Suprapubic skin (tissue), 4 donors: ENCODE measurements at places on chromosomes 4 and X.

DNA sequence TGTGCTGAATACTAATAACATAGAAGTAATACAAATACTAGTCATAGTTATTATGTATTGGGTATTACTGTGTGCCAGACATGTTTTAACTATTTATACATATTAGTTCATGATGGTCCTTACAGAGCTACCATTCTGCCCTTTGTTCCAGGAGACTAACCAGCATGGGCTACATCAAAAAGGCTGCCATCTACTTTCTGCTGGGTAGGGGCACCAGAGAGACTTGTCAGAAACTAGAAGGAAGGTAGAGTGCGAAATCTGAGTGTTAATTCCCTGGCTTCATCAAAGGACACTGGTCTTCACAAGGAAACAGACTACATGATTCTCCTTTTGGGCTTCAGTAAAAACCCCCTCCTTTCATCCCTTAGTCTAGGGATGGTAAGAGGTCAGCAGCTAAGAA is 347.8 kb downstream of the GBA3 start:
- DNase-seq: no peak

- no peak for DNase-seq
Measured at GRCh38 chrX:13581554-13581953, 12.2 kb downstream of the EGFL6 start.

GRCh38 chr4:42816189-42816879 is 76.2 kb upstream of the GRXCR1 start:
- no peak for DNase-seq

- no peak for DNase-seq
Measured at GRCh38 chrX:21972046-21972445, 31.5 kb downstream of the SMS start.

GRCh38 chr4:89878611-89879010 is 16.0 kb upstream of the MMRN1 start:
- DNase-seq: no peak

- DNase-seq: no peak
Measured at GRCh38 chr4:152805818-152806217, 26.1 kb downstream of the ARFIP1 start.

- no peak for DNase-seq
Measured at GRCh38 chr4:128387600-128388351, 100.2 kb upstream of the PGRMC2 start.

DNA sequence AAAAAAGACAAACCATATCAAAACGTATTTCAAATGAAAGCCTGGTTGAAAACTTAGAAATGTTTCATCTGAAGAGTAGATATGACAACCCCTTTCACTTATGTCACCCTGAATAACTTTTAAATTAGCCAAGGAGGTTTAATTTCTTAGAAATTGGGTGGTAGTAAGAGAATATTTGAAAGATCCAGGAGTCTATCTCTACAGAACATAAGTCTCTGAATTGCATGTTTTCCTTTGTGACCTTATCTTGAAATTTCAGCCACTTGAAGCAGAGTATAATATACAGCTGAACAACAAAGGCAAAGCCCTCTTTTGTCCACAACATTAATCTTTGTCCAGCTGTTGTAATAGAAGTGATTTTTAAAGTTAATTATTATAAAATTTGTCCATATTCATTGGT is 49.5 kb downstream of the TMEM154 start:
- DNase-seq: no peak

- DNase-seq: no peak
Measured at GRCh38 chr4:109996526-109996925, 83.8 kb downstream of the EGF start.

- DNase-seq: no peak
Measured at GRCh38 chr4:138398322-138398721, 156.2 kb upstream of the SLC7A11 start.

DNA sequence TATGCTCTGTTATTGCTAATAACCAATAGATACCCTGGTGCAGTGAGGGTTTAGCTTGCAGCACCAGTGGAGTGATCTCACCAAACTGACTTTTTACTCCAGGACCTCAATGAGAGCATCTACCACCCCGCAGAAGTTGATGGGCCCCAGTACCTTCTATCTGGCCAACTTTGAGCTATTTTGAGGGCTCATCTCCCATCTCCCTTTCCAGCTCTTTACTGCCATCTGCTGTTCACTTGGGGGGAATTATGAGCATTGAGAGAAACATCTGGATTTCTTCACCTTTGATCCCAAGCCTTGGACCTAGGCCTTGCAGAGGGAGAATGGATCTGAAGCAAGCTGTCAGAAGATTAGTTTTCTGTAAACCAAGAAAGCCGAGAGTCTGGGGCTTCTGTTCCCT is 143.6 kb downstream of the TMEM164 start:
- DNase-seq: no peak

GRCh38 chrX:23783589-23784469 is 856 bp downstream of the SAT1 start:
- no peak for DNase-seq

GRCh38 chrX:20306668-20307067 is 40.0 kb upstream of the RPS6KA3 start:
- no peak for DNase-seq

DNA sequence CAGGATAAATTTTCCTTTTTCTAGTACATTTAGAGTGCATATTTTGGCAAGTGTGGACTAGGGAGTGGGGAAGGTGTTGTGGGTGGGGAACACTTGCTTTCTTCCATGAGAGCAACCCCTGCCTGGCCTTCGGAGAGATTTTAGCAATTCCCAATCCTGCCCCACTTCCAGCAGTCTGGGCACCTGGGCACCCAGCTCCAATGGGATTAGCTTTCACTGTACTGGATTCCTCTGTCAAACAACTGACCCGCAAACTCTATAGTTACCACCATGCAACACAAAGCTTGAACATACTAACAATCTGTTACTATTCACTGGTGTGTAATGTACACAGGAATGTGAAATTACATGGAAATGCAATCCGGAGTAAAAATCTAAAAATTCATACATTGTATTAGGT is 50.3 kb downstream of the SH3RF1 start:
- DNase-seq: no peak

GRCh38 chr4:152848508-152848907 is 68.8 kb downstream of the ARFIP1 start:
- DNase-seq: no peak

DNA sequence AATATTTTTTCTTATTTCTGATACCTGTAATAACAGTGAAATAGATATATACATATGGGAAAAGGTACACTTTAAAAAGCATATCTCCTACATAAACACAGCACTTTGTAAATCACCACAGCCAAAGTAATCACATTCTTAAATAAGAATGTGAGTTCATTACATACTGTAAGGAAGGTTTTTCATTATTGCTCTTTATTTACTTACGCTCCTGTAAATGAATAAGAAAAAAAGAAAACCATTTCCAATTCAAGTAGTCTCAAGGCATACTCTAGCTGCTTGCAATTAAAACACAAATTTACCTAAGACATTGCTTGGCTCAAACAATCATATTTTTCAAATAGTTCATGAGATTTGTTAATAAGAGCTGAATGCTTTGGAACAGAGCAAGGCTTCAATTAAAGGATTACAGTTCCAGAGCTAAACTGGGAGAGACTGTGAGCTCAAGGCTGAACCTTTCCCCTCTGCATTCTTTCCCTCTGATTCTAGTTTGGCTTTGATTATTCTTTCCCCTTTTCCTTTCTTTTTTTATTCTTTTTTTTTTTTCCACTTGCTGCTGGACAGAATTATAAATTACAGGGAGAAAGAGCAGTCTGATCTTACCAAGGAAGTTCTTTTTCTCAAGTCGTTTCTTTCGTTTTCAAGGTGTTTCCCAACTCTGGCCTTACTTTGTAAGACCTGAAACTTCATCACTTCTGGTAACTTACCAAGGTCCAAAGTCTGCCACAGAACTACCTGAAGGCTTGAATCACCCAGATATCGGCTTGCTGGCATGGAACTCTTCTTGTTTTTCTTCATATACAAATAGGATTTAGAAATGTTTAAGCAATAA is 278.3 kb downstream of the INPP4B start:
- DNase-seq: no peak

DNA sequence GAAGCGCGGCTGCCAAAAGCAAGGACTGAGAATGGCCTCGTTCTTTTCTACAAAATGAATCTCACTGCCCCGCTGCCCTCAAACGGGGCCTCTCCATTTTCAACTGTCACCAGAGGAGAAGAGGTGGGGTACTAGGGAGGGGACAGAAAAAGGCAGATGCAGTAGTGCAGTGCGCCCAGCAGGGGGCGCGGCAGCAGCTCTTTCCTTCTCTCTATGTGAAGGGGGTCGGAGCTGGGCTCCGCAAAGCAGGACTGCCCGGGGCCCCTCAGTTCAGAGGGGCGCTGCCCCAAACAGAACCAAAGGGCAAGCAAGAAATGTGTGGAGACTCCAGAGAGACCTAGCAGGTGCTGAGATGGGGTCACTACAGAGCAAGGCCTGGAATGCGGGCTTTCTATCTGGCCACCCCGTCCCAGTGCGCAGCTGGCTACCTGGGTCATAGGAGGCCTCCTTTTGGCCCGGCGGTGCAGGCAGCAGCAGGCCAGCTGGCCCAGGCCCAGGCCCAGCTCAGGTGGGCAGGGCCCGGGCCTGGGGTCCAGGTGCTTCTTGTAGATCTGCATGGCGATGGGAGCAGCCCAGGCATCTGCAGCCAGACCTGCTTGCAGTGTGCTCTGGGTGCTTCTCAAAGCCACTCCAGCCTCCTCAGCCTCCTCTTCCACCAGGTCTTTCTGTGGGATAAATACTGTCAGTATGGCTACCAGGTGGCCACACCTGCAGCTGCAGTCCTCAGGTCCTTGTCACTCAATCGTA is 5.9 kb downstream of the IRAK1 start:
- DNase-seq: no peak

GRCh38 chrX:123468481-123468880 is 264.4 kb downstream of the THOC2 start:
- DNase-seq: no peak

GRCh38 chr4:16819652-16820051 is 78.8 kb downstream of the LDB2 start:
- DNase-seq: no peak

DNA sequence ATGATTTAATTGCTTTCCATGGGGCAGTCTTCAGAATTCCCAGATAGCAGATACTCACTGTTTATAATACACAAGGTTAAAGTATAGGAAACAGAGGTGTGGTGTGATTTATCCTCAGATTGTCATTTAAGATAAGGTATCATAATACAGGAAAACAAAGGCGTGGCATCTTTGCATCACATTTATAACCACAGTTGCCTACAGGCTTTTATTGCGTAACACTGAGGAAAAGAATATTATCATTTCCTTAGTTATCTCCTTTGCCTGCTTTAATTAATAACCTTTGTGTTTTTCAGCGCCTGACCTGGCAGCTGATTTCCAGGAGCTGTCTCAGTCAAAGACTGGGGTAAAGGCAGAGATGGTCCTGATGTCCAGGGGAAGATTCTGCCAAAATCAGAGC is 68.8 kb downstream of the SSX7 start:
- no peak for DNase-seq

DNA sequence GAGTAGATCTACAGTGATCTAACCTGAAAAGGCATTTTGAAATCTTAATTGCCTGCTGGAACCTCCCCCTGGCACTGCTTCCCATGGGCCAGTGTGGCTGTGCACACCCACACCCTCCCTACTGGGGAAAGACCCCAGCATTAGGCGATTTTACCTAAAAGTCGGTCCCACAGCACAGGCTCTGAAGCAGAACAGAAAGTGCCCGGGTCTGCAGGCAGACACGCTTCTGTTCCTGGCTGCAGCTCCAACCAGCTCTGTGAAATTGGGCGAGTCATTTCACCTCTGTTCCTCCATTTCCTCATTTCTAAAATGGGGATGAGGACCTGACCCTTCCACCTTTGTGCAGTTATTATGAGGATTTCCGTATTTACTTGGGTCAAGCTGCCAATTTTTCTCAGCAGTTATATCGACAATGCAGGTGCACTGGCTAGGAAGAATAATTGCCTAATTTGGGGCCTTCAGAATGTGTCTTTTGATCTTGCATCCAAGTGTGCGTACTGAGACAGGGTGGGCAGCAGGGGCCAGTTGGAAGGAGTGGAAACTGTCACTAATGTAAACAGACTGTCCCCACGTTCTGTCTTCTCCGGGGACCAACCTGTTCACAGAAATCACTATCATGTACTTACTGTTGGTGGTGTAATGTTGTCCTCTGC is 7.1 kb downstream of the KLF3 start:
- no peak for DNase-seq

GRCh38 chr4:77817304-77818072 is 1.7 kb downstream of the CNOT6L start:
- no peak for DNase-seq

DNA sequence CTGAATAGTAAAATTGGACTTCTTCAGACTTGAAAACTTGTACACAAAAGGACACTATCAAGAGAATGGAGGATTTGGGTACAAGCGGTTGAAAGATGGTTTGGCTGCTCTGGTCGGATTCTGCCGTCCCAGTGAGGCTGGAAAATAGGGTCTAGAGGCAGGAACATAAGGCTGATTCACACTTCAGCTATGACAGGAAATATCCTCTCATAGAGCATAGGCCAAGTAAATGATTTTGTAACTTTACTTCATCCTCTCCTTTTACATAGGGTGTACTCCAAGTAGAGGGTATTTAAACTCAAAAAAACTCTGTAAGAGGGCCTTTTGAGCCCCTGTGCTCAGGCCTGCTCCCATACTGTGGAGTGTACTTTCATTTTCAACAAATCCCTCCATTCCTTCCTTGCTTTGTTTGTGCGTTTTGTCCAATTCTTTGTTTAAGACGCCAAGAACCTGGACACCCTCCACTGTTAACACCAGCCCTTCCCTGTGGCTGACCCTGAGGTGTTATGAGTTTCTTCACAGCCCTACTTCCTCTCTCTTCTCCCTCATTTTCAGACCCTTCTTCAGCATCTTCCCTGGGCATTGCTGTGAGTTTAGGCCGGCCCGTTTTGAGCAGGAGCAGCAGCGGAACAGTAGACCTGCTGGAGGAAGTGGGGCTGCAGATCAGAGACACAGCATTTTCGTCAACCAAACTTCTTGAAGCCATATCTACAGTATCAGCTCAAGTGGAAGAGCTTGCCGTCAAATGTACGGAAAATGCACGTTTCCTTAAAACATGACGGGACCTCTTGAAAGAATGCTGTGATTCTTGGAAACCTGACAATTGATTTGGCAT is 7.2 kb downstream of the PGAM4 start:
- no peak for DNase-seq

DNA sequence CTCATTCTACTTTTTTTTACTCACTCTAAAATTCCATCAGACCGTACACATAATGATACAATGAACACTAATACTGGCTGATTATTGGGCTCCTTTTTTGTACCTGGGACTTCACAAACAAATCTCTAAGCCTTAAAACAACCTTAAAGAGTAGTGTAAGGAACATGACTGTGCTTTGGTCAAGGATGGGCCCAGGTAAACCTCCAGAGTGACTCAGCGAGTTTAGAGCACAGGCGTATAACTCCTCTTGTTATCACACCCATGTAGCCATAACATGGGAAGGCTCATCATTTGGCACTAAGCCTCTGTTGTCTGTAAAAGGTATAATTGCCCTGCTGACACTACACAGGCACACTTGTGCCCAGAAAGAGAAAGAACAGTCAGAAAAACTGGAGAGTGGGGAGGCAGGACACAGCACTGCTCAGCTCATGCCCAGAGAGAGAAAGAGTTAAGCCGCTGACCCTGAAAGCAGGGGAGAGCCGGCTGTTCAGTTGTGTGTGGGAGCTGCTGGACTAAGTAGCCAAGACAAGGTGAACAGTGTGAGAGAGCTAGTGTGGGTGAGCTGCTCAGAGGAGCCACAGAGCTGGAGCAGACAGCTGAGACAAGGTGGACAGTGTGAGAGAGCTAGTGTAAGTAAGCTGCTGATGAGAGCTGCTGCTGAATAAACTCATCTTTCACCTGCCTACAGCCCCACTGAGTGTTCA is 319.6 kb upstream of the BMP3 start:
- no peak for DNase-seq
